ENCODE measurements at places on chromosomes 11 and 22.

DNA sequence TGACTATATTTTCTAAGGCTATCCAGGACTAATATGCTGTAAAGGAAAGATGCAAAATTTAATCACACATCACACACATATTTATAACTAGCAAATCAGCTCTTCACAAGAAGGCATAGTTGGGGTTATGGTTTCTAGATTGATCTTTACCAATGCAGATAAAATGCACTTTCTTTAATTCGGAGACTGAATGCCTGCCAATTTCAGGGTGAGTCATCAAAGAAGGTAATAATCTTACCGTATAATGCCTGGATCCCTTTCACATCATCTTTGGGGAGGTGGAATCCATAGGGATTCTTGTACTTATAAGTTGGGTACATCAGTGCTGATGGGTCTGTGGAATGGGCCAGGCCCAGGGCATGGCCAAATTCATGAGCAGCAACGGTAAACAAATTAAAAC is 16.4 kb downstream of the MMP20 start:
- DNase-seq: no peak

DNA sequence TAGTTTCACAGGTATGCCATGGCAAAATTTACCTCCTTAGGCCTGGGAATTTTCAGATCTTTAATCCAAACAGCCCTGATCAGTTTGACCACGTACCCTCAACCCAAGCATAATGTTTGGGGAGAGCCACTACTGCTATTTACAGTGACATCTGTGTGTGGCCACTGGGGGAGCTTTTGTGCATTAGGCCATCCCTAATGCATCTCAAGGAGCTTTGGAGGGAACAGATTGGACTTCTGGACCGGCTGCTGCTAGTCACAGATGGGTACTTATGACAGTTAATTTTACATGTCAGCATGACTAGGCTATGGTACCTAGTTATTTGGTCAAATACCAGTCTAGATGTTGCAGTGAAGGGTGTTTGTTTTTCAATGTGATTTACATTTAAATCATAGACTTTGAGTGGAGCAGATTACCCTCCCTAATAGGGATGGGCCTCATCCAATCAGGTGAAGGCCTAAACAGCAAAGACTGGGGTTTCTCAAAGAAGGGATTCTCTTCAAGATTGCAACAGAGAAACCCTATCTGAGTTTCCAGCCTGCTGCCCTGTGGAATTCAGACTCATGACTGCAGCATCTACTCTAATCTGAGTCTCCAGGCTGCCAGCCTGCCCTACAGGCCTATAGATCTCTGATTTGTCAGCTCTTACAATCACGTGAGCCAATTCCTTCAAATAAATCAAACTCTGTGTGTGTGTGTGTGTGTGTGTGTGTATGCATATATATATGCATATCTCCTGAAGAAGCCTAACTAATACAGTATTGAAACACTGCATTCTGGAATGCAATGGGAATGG is 38.0 kb upstream of the GALNT18 start:
- no peak for DNase-seq

GRCh38 chr11:58916637-58917036 is 22.7 kb upstream of the GLYATL1 start:
- DNase-seq: no peak

GRCh38 chr11:118813551-118813950 is 22.6 kb upstream of the DDX6 start:
- DNase-seq: no peak

- DNase-seq: no peak
These were observed 6.7 kb upstream of the PPARA start for GRCh38 chr22:46143491-46144147.

- DNase-seq: no peak
These were observed 168.6 kb upstream of the UBASH3B start for GRCh38 chr11:122486793-122487495.
